NCI-H1694 treated with DMSO at 0.1 percent for 48 hours (cell line): ENCODE measurements at places on chromosomes 3 and 15.

DNA sequence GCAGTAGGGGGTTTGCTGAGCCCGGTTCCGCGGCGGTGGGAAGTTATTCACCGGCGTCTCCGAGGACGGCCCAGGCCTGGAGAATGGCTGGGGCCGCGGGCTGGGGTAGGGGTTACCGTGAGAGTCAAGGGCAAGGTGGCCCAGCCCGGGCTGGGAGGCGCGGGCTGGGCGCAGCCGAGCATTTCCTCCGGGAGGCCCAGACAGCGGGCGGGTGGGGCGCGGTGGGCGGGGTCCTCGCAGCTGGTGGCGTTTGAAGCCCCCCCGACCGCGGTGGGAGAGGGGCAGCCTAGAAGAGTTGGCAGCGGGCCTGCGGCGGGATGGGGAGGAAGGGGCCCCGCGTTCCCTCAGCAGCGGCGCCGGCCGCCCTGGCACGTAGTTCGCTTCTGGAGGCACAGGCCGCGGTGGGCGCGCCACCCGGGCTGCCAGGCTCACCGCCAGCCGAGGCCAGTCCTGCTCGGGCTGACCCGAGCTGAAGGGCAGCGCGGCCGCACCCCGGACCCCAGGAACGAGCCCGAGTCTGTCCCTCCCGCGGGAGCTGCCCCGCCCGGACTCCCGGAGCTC is 960 bp upstream of the KLF13 start:
- DNase-seq: no peak

- no peak for DNase-seq
Observed at GRCh38 chr3:167899093-167899492, 163.6 kb downstream of the SERPINI1 start.

DNA sequence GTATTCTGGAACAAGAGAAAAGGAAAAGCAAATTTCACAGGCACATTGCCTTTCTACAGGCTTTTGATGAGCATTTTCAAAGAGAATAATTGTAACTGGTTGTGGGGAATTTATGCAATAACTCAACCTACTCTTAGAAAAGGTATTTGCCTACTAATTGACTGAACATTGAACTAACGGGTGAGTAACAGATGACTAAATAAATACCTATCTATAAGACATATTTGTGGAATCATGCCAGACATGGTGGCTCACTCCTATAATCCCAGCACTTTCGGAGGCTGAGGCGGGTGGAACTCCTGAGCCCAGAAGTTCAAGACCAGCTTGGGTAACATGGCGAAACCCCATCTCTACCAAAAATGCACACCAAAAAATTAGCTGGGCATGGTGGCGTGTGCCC is 367.7 kb downstream of the CGGBP1 start:
- no peak for DNase-seq

DNA sequence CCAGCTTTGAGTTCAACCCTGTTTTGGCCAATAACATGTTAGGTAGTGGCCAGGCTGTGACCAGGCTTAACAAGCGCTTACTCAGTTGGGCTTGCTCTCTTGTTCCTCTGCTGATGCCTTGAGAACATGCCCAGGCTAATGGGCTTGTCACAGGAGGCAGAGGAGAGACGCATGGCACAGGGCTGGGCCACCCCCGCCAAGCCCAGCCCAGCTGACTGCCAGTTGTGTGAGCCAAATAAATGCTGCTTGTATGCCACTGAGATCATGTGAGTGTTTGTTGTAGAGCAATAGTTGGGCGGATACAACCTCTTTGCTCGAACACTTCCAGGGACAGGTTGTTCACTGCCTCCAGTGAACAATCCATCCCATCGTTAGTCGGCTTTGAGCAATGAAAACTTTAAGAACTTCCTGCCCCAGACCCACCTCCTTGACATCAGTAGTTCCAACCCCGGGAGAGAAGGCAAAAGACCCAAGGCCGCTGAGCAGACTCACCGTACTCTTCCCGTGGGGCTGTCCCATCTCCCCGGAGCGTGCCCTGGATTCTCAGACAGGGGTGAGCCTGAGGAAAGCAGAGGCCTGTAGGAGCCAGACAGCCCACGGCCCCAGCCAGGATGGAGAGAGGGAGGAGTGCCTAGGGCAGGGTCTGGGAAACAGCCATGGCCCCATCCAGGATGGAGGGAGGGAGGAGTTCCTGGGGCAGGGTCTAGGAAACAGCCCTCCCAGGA is 4.1 kb downstream of the PLA2G4F start:
- no peak for DNase-seq

- DNase-seq: no peak
Observed at GRCh38 chr3:15520804-15521572, 518 bp downstream of the COLQ start.

- DNase-seq: no peak
Observed at GRCh38 chr3:20480786-20481365, 294.9 kb upstream of the SGO1 start.

DNA sequence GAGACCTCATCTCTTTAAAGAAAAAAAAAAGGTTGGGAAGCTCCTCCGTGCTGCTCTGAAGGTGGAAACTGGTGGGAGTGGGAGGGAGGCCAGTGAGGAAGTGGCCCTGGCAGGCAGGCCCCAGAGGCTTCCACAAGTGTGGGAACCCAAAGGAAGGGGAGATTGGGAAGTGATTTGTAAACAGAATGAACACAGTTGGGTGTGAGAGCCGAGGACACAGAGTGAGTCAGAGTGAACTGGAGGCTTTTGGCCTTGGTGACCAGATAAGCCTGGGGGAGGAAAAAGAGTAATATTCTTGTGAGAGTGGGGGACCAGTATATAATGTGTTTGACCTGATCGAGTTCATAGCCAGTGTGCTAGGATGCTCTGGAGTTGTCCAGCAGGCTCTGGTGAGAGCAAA is 23.0 kb downstream of the MKRN2 start:
- DNase-seq: no peak

DNA sequence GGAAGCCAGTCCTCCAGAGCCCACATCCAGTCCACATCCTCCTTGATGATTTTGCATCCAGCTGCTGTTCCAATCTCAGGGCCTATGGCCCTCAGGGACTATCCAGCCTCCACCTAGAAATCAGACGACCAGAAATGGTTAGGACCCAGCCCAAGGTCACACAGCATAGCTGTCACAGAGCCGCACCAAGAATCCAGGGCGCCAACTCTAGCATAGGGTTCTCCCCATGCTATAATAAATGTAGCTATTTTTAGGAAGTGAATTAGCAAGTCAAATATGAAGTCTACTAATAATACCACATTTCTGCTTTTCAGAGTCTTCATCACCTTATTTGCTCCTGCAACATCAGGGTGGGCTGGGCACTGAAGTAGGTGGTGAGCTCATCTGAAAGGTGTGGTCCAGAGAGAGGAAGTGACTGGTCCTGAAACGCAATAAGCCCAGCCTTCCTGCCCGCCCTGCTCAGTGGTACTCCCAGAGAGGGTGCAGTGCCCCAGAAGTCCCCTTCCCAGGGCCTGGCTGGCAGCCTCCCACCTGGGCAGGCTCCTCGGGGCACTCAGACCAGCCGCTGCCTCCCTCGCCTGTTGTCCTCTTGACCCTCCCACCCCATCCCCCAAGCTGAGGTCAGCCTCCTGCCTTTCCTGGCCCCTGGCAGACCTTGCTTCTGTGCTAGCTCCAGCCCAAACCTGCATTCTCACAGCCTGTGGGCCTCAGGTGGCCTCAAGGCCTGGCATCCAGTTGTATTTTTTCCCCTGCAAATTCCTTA is 17.6 kb upstream of the CYP11A1 start:
- no peak for DNase-seq

DNA sequence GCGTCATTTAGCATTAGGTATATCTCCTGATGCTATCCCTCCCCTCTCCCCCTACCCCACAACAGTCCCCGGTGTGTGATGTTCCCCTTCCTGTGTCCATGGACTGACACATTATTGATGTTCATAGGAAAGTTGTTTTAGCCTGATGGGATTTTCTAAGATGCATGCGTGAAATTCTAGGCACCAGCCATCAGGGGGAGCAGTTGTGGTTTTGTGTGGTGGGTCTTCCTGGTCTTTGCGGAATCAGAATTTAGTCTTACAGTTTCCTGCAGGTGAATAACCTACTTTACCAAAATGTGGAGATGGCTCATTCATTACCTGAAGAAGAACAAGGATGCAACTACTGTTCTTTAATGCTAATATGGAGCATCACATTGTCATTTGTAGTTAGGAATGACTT is 455.0 kb upstream of the THBS1 start:
- peak; percentile 22 for DNase-seq

DNA sequence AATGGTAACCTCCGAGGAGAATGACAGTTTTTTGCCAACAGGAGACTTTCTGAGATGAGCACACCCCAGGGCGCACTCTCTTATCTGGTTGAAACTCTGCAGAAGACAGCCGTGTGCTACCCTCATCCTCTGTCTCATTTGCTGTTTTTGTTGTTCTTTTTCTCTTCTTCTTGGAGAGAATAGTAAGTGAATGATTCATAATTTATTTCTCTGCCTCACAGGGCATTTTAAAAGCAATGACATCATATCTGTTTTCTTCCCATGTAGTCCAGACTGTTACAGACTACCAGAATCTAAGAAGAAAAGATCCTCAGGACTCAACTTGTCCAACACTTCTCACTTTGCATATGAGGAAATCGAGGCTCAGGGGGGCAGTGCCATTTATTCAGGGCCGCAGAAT is 771.1 kb upstream of the GRM7 start:
- no peak for DNase-seq

- DNase-seq: no peak
Observed at GRCh38 chr3:147572970-147573340, 163.8 kb downstream of the ZIC1 start.

DNA sequence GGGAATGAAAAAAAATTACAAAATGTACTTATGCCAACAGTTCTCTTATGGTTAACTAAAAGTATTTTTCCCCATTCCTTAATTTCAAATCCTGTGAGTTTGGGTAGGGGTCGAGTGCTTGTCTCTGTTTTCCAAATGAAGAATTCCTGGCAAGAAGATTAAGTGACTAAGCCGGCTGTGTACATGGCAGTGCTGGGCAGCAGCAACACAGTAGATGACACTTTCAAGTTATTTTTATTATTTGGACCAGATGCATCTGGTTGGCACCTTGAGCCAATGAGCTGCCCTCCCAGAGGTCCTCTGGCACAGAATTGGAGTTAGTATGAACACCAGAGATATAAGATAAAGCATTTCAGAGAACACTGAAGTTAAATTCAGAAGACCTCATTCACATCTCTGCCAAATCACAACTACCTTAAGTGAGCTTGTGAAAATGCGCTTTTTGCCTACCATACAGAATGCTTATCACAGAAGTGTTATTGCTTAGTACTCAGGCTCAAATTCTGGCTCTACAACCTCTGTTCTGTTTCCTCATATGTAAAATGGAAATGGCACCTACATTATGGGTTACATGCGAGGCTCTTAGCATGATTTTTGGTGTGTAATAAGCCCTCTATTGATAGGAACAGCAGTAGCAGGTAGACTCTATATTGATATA is 256.9 kb downstream of the UBE2E2 start:
- DNase-seq: no peak

DNA sequence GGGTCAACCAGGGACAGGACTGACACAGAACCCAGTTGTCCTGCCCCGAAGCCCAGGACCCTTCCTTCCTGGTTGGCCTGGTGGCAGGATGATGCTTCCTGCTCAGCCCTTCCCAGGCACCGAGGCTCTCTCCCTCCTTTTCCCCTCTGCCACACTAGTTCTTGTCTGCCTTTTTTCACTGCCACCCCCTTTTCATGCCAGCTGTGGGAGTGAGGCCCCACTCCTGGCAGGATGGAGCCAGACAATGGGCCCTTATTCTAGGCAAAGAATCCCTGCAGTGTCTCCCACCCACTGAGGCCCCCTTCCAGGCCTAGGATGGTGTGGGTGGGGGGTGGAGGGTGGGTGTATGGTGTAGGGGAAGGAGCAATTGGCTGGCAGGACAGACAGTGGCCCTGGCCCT is 1.1 kb upstream of the SCAMP5 start:
- no peak for DNase-seq

- DNase-seq: no peak
Observed at GRCh38 chr3:42045708-42046243, 45.4 kb upstream of the TRAK1 start.

- DNase-seq: no peak
Observed at GRCh38 chr3:177929310-177929709, 606.9 kb upstream of the KCNMB2 start.

- DNase-seq: no peak
Observed at GRCh38 chr3:76585794-76586392, 454.0 kb upstream of the ROBO2 start.

DNA sequence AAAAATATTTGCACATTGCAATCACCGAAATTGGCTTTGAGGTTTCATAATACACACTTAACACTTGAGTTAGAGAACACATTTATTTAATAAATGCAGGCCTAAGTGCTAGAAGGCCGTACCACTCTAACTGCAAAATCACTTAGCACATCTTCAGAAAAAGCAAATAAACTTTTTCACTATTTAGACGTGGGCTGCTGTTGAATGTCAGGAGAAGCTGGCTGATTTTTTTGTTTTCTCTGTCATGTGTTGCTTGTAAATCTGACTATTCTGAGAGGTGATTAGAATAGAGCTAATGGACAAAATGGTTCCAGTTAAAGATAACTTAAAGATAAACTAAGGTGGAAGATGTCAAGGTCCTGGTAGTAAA is 265.1 kb downstream of the FOXP1 start:
- DNase-seq: no peak

DNA sequence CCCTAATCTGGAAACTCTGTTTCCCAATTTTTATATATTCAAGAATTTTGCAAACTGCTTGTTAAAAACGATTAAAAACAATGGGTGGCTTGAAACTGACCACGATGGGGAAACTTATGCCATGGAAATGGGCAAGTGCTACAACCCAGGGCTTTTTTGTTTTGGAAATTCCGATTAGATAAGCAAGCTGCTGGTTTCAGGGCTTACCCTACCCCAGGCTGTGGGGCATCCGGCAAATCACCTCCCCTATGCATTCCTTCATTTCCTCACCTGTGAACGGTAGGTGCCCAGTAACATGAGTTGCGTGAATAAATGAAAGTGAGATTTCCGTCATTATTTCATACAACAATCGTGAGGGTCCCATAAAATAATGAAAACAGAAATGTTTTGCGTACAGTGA is 34.3 kb downstream of the ST6GAL1 start:
- DNase-seq: no peak

DNA sequence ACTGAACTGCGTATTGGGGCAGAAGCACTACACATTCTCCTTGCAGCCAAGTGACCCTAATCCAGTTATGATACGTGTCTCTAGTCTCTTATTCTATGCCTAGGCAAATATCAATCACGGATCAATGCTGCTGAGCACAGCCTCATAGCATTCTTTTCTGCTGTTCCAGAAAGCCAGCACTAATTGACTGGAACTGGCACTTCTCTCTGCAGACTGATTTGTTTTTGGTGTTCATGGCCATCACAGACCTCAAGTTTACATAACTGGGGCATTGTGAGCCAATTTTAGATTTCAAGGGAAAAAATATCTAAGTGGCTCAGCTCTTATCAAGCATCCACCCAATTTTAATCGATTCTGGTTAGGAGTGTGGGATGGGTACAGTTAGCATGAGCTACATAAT is 37.9 kb downstream of the GLDN start:
- no peak for DNase-seq

GRCh38 chr3:11236588-11237461 is 35.4 kb upstream of the ATG7 start:
- DNase-seq: peak; percentile 13

DNA sequence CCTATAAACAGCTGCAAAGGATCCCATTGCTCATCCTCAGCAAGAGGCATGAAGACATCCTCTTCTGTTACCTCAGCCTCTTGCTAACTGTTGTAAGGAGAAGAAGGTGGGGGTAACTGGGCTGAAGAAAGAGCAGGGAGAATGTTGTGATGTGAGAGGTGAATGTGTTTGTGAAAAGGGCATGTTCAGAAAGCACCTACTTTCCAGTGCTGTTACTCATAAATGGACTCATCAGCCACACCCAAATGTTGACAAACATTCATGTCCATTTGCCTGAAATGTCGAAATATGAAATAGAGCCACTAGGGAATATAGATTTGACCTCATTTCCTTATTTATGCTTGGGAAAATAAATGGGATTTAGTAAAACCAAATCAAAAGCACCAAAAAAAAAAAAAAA is 12.6 kb downstream of the SLC24A1 start:
- no peak for DNase-seq
